ENCODE measurements at places on chromosomes 2 and 18.

DNA sequence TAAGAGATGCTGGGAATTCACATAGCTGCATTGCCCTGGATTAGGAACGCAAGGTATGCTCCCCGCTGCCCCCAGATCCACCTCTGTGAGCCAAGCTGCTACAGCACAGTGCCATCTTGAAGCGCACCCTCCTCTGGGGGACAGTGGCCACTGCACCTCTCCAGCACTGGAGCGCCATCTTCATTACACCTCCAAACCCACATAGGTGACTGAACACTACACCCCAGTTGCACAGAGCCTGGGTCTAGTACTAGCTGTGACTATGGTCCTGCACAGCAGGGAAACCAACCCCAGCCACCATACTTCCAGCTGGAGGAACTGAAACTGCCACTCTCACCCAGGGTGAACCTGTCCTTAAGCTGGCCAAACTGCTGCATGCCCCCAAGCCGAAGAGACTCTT, 84.6 kb downstream of the TMEM237 start:
- no peak for DNase-seq

DNA sequence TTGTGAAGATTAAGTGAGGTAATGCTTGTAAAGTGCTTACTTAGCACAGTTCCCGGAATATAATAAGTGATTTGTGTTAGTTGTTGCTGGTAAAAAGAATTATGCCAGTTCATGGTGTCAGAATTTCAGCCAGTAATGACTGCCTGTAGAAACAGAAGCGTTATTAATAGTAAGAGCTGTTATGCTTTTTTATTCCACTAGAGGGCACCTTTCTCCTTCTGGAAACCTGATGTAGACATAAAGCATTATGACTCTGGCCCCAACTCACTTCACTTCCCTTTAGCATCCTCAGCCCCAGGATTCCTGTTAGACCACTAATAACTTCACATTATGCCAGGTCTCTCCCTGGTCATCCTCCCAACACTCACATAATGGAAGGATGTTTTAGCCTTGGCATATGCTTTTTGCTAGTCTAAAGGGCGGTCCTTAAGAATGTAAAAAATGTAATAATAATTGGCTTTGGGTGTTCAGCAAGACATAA, 34.9 kb downstream of the C18orf54 start:
- no peak for DNase-seq

- no peak for DNase-seq
These were observed 22.8 kb downstream of the ACMSD start for GRCh38 chr2:134861173-134861572.

- no peak for DNase-seq
These were observed 4.3 kb downstream of the AOX1 start for GRCh38 chr2:200590090-200590489.
